ENCODE measurements at places on chromosomes 4 and X.

GRCh38 chrX:130120321-130120731, 10.0 kb upstream of the ELF4 start:
- no peak for DNase-seq

DNA sequence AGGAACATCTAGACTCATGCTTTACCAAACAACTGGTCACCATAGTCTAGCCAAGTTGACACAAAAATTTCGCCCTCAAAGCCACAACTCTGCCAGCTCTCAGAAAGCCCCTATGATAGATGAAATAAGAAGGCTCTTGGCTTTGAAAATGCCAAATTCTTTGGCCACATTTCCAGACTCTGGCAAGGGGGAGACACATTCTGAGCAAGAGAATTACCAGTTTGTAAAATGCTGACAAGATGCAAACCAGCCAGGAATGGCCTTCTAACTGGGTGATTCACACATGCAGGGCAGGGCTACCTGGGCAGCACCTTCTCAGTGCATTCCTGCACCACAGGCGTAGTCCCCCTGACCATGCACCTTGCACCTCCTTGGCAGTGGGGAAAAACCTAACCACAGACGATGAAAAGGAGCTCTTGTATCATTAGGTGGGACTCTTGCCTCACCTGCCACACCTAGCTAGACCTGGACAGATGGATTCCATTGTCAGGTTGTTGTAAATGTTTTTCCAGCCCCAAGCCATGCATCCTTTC, 77.4 kb upstream of the CPEB2 start:
- no peak for DNase-seq

GRCh38 chr4:121688261-121688660, 8.5 kb downstream of the ANXA5 start:
- DNase-seq: no peak

GRCh38 chr4:48905363-48906015, 1.1 kb downstream of the OCIAD2 start:
- DNase-seq: no peak

DNA sequence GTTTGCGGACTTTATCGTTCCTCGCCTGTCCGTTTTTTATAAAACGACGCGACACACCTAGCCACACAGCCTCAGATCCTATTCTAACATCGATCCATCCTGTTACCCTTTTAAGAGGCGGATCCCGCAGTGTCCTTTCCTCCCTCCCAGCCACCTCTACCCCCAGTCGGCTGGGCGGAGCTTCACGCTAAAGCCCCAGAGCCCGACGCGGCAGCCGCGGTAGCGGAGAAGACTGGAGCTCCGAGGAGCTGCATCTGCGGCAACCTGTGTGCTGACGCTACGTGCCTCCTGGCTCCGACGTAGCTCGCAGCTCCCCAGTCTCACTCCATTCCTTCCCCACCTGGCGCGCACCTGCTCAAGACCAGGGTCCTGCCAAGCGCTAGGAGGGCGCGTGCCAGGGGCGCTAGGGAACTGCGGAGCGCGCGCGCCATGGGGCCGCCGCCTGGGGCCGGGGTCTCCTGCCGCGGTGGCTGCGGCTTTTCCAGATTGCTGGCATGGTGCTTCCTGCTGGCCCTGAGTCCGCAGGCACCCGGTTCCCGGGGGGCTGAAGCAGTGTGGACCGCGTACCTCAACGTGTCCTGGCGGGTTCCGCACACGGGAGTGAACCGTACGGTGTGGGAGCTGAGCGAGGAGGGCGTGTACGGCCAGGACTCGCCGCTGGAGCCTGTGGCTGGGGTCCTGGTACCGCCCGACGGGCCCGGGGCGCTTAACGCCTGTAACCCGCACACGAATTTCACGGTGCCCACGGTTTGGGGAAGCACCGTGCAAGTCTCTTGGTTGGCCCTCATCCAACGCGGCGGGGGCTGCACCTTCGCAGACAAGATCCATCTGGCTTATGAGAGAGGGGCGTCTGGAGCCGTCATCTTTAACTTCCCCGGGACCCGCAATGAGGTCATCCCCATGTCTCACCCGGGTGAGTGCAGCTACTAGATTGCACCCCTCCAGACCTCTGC, at the start of gene RNF128:
RNF128 (plus strand) TSS at position 217 of the 953 bp plus-strand sequence; CDS start at position 430, 213 bp downstream.
- DNase-seq: no peak

DNA sequence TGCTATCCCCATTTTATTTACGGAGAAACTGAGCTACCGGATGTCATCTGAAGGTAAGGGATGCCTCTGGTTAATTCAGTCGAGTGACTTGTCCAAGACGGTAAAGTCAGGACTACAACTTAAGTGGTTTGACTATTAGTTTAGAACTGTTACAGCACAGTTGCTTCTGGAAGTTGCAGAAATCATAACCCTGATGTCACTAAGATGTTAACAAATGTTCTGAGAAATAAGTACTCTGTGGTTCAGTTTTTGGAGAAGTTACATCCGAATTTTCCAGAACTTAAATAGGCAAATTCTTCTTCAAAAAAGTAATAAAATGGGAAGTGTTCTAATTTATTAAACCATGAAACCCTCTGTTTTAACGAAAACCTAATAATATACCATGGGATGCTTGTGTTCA, 3.1 kb downstream of the PPA2 start:
- DNase-seq: no peak

DNA sequence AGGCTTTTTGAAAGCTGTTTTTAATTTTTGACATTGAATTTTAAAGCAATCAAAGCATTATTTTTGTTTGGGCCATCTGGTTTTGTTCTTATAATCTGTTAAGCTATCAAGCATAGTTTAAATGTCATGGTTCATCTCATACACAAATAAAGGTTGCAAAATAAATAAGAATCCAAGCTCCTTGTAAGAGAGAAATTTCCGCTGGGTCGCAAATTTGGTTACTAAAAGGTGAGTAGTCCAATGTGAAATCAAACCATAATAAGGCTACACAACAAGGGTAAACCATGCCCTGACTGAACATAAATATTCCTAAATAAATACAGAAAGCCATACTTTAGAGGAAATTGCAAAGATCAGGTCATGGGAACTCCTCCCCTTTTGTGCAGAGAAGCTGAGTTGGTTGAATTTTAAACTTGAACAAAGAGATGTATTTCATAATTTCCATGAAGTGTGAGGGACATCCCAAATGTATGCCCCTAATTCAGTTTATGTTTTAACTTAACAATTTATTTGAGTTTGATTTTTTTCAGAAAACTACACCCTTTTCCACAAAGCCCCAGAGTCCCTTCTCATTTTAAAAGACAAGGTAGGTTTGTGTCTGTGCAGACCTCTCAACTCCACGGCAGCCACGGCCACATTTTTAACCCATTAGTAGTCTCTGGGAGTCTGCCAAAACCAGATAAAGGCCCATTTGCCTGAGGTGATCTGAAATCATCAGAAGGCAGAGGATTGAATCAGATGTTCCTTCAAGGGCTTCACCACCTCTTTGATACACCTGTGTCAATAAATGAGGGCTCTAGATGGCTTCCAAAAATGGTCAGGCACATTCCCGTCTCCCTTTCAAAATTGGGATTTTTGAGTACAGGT, 85.2 kb downstream of the PLAC1 start:
- no peak for DNase-seq

DNA sequence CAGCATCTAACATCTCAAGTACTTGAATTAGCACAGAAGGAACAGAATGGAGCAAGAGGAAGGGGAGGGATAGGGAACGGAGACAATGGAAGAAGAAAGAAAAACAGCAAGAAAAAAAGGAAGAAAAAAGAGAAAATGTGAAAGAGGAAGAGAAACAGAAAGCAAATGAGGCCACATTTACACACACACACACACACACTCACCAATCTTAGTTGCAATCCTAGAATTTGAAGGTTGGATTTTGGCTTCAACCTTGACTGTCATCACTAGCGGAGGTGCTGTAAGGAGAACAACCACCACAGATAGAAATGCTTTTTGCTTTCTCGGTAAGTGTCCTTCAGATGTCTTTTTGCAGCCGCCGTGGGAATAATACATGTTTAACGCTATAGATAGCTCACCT, 327.1 kb upstream of the NWD2 start:
- DNase-seq: no peak

DNA sequence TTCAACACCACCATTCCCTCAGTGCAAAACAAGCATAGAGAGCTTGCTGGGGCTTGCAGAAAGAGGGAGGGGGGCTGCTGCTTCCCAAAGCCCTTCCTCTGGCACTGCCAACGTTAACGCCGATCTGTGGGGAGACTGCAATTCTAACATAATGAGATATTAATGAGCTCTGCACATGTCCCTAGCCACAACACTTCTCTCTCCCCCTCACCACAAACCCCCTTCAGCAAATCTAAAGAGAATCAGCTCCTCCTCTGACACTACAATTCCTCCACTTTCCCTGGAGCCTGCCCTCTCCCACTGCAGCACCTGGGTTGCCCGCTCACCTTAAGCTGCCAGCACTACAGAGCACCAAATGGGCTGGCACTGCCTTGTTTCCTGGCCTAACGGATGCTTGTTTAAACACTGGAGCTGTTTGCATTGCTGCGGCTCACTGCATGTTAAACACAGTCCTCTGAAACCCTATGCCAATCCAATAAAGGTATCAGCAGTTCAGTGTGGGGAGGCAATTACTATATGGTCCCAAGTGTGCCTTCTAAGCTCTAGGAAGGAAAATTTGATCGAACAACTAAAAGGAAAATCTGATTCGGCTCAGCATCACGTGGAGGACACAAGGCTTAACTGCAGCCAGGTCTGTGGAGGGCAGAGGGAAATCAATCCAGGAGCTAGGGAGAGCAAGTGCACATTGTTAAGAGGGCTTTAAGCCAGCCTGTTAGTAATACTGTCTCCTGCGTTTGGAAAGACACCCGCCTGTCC, 232.4 kb downstream of the MAML3 start:
- DNase-seq: no peak

- no peak for DNase-seq
Observed at GRCh38 chr4:150782311-150782710, 200.4 kb downstream of the MAB21L2 start.

DNA sequence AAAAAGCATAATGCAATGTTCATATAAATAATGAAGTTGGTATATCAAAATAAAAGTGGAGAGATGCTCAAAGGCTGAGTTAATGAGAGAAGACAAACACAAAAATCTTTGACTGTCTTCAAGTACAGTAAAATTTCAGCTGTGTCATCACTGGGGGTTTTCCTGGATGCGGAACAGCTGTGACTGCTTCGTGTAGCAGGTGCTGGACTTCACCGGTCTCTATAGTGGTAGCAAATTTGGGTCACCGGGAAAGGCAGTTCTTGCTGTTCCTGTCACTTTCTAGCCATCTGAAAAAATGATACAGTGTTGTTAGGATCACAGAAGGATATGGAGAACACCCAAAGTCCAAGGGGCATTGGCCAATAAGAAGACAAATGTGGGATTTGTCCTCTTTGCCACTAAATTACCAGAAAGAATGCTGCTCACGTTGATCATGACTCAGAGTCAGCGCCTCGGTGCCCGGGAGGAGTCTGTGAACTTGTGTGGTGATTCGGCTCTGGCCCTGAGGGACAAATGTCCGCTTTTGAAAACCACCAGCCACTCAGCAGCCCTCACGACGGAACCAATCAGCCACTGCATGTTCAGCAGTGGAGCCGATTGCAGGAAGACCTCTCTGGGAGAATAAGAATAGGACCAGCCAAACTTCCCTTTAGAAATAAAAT, 230.1 kb upstream of the FAT1 start:
- no peak for DNase-seq

GRCh38 chr4:70564033-70564432, 28.0 kb upstream of the AMBN start:
- DNase-seq: no peak

- DNase-seq: no peak
Observed at GRCh38 chr4:19993242-19993641, 258.5 kb upstream of the SLIT2 start.

DNA sequence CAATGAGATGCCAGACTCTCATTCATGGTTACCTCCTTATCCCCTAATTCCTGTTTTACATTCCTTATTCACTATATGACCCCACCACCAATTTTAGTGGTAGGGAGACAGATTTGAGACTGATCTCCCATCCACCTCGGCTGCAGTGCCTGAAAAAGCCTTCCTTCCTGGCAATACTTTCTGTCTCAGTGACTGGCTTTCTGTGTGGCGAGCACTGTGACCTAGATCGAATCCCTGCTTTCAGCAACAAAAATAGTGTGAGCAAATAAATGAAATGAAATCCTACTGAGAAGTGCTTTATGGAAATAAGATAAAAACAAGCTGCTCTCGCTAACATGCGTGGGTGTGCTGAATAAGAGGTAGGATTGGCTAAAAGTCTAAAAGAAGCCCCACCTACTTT, 165.3 kb downstream of the GPM6A start:
- no peak for DNase-seq

DNA sequence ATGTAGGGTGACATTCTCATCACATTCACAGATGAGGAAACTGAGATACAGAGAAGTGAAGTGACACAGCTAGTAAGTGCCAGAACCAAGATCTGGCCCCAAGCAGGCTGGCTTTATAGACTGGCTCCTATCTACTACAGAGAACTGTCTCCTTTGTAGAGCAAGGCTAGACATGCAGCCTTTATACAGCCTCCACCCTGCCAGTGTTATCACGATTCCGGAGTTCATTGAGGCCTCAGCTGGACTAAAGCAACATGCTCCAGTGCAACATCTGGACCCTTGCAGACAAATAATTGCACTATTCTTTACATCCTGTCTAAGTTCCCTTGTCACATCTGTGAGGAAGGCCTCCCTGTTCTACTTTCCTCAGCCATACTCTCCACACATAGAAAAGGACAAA, 58.0 kb upstream of the XIAP start:
- no peak for DNase-seq

DNA sequence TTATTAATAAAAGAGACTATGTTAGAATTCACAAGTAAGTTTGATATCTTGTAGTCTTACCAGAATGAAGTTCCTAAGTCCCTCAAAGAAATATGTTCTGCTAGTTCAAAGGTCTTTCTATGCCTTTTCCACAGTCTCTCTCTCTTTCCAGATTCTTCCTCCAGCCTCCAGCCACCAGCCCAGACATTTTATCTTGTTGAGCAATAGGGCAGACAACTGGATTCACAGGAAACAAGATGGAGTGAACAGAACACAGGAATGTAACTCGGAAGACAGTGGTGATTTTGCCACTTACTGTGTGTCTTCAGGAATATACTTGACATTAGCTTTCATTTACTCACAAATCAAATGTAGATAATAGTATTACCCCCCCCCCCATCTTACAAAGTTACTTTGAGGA, 17.1 kb upstream of the CPEB2 start:
- no peak for DNase-seq

DNA sequence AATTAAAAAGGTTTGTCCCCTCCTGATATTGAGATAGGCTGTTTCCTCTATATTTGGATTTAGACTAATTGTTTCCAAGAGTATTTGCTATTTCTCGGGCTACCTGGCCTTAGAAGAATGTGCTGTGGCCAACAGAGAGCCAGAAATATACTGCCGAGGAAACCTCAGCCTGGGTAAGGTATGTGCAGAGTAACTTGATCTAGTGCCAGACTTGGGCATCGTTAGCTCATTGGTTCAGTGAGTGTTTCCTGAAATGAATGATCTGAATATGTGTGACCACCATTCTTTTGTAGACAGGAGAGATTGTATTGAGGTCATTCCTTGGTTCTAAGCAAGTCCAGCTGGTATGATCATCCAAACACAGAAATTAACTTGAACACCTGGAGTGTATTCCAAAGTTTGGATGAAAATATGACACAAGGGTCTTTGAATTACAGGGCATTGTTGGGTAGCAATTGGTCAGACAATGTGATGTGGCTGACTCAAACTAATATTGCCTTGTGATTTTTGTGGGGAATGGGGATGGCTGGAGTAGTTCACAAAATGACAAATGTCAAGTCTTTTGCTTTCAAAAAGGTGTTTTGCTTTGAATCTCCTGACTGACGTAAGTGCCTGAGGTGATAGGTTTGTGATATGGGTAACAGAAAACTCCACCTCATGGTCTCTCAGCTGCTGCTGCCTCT, 100.2 kb upstream of the CXCL13 start:
- no peak for DNase-seq
